Hepatocyte (in vitro differentiated cells): ENCODE measurements at places on chromosomes 13 and 19. TPM values are rescaled to one million over a fixed set of nuclear protein-coding genes. Genes with fewer than 3 reads are reported as not detected.

Gene PCP2
- not detected in 2 replicates for total RNA-seq

Gene ITGBL1
- total RNA-seq = 0.33 TPM in 1 of 2 replicates, not detected in the other

Gene AMER2
- 0.23 and 0.24 TPM in 2 replicates for total RNA-seq

Gene DNMT1
- total RNA-seq = 35.2 and 55.2 TPM in 2 replicates

Gene KCNJ14
- 0.12 and 0.70 TPM in 2 replicates for total RNA-seq

Gene ZNF134
- 11.7 and 24.3 TPM in 2 replicates for total RNA-seq

Gene ZNF880
- total RNA-seq = 24.9 and 30.7 TPM in 2 replicates

Gene DOCK6
- 12.6 and 17.4 TPM in 2 replicates for total RNA-seq

Gene LMTK3
- total RNA-seq = 2.1 and 3.7 TPM in 2 replicates

Gene ZNF439
- total RNA-seq = 3.8 and 4.6 TPM in 2 replicates

Gene SIAH3
- total RNA-seq = 0.04 and 0.23 TPM in 2 replicates
